LoVo (cell line): ENCODE measurements at places on chromosomes 2 and 18.

DNA sequence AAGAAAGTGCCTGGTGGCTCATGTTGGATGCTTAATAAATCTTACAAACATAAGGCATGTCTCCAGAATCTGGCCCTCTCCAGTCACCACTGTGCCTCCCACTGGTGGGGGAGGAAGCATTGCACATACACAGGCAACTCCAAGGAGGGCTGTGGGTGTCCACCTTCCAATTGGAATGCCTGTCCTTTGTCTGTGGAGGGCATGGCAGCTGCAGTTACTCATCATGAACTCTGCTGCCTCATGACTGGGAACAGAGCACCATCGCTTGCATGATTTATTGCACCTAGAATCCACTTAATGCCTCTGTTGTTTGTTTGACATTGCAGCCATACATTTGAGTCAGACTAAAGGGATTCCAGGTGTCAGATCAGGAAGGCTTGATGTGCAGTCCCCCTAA, 278.9 kb downstream of the PRKCE start:
- no peak for DNase-seq

- no peak for DNase-seq
These were observed 281.6 kb upstream of the MGAT5 start for GRCh38 chr2:133972297-133972696.

DNA sequence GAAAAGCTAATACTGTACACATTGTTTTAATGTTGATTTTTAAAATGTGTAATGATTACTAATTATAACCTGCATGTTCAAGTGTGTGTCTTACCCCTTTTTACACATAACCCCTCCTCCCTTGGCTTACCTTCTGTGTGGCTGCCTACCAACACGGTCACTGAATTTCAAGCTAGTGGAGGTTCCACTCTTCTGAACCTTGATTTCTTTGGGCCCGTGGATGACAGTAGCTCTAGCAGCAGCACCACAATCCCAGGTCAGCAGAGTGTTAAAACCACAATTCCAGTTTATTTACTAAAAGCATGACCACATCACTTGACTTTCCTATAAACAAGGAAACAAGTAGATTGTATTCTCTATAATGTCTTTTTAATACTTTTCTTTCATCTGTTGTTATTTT, 56.9 kb downstream of the AFTPH start:
- no peak for DNase-seq

DNA sequence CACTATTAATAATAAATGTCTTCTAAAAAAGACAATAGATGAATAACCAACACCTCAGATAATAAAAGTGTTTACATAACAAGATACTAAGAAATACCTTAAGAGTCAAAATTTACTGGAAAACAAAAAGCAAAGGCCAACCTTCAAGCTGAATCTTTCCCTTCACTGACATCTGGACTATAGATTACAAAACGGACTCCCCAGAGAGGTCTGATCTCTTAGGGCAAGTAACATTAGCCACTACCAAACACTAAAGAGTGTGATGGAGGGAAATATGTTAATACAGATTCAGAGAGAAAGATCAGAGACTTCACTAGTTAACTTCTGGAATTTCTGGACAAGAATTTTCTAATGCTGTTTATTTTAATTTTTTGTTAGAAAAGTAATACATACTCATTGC, 13.9 kb downstream of the CLASP1 start:
- no peak for DNase-seq

GRCh38 chr18:36419900-36420531, 122.5 kb downstream of the FHOD3 start:
- peak; percentile 18 for DNase-seq

GRCh38 chr2:236161082-236161462, 7.1 kb downstream of the GBX2 start:
- no peak for DNase-seq

- DNase-seq: no peak
These were observed 7.7 kb downstream of the MGAT5 start for GRCh38 chr2:134261398-134262131.

GRCh38 chr2:229634601-229635370, 79.6 kb downstream of the DNER start:
- no peak for DNase-seq

- DNase-seq: no peak
These were observed 61.6 kb upstream of the CYRIA start for GRCh38 chr2:16727256-16727655.

- DNase-seq: no peak
These were observed 178.0 kb upstream of the SPOPL start for GRCh38 chr2:138323382-138324067.

GRCh38 chr2:215851082-215851481, 162.3 kb downstream of the MREG start:
- DNase-seq: no peak

DNA sequence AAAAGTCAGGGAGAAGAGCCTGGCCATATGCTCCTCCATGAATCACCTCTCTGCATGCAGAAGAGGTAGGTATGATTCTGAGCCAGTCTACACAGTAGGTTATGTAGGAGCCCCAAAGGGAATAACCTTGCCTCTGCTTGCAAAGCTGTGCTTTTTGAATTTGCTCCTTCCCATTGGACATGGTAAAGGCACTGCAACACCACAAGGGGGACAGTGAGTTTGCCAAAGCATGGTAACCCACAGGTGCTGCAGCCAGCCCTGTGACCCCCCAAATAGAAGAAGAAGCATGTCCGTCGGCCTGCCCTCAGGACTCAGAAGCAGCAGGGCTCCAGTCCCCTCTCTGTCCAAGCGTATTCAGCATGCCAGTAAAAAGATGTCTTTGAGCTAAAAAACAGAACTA, 51.0 kb upstream of the BCL2L11 start:
- no peak for DNase-seq

GRCh38 chr2:237232166-237232565, 146.5 kb downstream of the COPS8 start:
- DNase-seq: no peak

- peak; percentile 86 for DNase-seq
These were observed 368.7 kb upstream of the ID2 start for GRCh38 chr2:8312861-8313830.

DNA sequence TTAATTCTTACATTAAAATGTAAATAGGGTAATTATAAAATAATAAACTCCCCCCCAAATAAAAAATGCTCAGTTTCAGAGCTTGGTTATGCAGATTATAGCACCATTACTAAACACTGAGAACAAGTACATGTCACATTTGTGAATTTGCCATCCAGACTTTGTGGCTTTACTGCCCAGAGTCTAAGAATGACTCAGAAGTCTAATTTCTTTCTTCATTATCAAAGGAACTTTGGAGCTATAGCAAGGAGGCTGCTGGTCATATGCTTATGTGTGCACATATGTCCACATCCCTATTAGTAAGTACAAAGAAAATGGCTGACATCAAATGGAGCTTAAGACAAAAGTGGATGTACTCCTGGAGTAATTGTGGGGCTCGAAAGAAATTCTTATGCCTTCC, 248.5 kb upstream of the SESTD1 start:
- DNase-seq: no peak

GRCh38 chr2:171630812-171631626, 56.2 kb upstream of the DYNC1I2 start:
- no peak for DNase-seq

DNA sequence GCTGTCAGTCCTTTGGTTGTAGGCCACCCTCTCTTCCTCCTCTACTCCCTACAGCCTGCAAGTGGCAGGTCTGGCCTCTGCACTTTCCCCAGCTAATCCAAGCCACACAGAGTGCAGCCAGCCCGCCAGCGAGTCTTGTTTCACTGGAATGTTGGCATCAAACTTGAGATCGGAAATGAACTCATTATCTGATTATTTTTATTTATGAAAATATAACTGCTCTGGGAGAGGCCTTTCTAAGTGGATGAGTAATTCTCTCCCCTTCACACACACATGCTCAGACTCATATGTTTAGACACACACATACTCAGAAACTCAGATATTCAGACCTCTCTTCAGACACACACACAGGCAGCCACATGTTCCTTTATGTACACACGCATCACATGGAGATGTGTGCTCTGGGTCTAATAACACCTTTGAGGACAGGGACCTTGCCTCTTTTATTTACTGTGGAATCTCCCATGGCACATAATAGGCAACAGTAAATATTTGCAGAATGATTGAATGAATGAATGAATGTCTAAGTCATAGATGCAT, 151.3 kb downstream of the ZFP36L2 start:
- DNase-seq: peak; percentile 78

GRCh38 chr2:107281637-107282036, 395.7 kb upstream of the ST6GAL2 start:
- no peak for DNase-seq

GRCh38 chr2:235614176-235614860, 120.5 kb downstream of the AGAP1 start:
- DNase-seq: no peak

DNA sequence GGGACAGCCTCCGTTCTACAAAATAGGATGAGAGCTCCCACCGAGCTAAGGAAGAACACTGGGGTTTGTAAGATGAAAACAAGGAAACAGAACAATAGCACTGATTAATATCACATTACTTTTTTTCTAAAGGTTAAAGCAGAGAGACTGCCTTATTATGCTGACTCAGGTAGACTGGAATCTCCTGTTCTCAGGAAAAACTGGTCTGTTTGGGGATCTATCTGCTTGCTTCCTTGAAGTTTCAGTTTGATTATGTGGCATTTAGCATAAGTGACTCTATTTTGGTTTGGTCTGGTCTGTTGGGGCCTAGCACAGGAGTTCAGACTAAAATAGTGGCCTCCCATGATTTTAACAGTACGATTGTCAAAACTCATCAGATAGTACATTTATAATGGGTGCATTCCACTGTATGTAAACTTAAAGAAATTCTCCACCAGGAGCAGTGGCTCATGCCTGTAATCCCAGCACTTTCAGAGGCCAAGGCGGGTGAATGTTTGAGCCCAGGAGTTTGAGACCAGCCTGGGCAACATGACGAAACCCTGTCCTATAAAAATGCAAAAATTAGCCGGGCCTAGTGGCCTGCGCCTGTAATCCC, 64.1 kb upstream of the NDUFV2 start:
- DNase-seq: no peak

- no peak for DNase-seq
These were observed 11.5 kb downstream of the PPP1R7 start for GRCh38 chr2:241161646-241162281.

GRCh38 chr18:55302167-55302833, 285.7 kb downstream of the TCF4 start:
- DNase-seq: no peak

DNA sequence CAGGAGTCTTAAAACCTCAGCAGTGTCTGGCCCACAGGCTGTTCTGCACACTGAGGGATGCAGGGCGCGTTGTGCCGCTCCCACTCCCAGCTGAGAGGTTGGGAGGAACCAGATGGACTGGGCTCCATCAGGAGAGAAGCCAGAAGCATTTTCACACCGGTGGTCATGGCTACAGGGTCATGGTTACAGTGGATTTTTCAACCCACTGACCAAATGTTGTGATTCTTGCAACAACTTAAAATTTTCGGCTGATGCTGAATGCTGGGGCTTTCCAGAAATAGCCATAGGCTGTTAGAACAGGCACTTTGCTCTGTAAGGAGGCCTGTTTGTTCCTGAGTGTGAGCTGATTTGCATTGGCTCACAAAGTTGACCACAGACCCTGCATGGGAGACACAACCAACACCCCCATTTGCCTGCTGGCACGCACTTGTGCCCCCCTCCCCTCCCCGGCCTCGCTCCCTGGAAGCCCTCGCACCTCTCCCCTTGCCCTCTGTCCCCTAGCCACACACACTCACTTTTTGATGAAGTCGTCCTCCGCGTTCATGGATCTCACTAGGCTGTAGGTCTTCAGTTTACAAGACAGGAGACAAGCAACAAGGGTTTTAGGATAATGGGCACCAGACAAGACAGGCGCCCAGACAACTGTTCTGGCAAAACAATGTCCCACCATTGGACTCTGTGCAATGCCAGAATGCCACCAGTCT, 3.4 kb downstream of the LPIN1 start:
- DNase-seq: no peak

DNA sequence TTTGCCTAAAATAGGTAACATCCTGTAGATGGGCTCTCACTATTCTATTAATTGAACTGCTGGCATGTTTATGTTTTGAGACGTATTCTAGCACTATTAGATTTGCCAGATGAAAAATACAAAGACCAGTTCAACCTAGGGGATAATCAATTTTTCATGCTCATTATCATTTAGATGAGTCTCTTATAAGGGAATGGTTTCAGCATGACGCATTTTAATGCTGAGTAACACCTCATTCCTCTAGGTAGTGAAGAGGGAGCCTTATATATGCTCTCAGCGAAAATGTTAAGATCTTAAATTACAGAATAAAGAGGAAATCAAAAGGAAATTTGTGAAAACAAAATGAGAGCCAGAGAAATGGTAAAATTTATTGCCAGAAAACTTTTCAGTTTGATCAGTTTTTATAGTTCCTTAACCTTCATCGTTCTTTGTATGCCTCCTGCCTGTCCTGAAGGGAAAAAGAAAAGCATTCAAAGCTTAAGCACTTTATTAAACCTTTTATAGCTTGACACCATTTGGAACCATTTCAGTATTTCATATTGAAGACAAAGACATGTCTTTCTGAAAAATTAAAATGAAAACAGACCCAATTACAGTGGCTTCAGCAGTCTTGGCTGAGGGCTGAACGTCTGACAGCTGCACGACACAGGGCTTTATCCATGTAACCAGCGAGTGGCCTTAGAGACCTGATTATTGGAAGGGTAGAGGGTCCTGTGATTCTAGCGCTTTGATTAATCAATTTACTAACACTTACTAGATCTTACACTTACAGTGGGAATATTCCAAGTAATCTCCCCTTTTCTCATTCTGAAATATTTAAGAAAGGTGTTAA, 112.8 kb downstream of the ADCYAP1 start:
- DNase-seq: no peak

- DNase-seq: no peak
These were observed 37.7 kb upstream of the MAT2A start for GRCh38 chr2:85501248-85501647.

- DNase-seq: no peak
These were observed 24.3 kb downstream of the HEATR5B start for GRCh38 chr2:37059841-37060240.
